ENCODE measurements at places on chromosomes 2 and 18. TPM values are rescaled to one million over a fixed set of nuclear protein-coding genes. Genes with fewer than 3 reads are reported as not detected.

DNA sequence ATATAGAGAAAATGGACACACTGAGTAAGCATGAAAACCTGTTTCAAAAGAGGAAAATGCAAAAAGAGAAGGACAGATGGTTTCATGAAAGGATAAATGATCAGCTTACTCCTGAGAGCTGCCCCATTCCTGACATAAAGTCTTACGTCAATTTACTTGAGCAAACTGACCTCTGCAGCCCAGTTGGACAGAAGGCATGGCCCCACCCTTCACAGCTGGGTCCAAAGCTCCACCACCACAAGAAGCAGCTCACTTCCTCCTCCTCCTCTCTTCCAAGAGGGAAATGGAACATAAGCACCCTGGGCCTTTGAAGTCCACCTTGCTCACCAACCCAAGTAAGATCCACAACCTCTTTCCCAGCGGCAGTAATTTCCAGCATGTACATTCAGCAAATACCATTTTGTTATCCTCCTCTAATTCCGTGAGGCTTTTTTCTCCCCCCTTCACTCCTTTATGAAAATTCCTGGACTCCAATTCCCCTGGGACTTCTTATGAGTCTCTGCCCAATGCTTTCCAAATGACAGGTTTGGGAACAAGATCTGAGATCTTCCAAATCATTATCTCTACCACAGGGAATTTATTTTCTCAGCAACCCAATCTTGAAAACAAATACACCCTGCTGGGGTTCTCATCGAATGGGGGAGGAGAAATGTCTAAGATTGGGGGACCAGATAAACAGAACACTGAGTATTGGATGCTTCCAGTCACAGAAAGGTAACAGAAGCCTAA, 10.1 kb downstream of the COL4A4 start:
- H3K36me3 ChIP-seq, result no peaks in the 10 kb centered on the region
- DNase-seq, result no peak
- no peaks in the 10 kb centered on the region for H3K27me3 ChIP-seq
- no peak overlapping the region for H3K27ac ChIP-seq
- H3K4me3 ChIP-seq, result no peak overlapping the region

DNA sequence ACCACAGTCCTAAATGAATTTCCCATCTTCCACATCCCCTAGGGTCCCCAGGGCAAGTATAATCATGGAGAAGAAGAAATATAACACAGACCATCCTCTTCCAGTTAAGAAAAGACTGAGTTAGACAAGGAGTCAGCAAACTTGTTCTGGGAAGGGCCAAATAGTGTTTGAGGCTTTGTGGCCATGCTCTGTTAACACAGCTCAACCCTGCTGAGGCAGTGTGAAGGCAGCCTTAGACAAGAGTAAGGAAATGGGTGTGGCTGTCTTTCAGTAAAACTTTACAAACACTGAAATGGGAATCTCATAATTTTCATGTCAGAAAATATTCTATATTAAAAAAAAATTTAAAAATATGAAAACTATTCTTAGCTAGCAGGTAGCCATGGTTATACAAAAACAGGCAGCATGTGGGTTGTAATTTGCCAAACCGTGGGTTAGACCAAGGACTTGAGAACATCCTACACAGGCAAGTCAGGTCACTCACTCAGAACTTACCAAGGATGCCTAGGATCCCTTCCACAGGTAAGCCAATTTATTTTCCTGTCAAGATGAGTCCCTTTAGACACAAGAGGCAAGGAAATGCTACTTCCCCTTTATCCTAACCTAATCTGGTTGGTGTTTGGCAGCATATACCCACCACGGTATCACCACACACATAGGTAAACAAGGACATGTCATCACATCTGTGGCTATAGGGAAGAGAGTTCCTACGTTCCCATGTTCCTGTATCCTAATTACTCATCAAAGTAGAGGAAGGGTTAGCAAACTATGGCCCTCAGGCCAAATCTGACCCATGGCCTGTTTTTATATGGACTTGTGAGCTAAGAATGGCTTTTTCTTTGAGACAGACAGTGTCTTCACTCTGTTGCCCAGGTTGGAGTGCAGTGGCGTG, 31.9 kb downstream of the C2orf74 start:
- no peak for DNase-seq
- H3K4me3 ChIP-seq, result no peak overlapping the region
- no peak overlapping the region for H3K27ac ChIP-seq

UGT1A5 gene
- not detected for total RNA-seq

GRCh38 chr2:100141906-100142305, 484 bp downstream of the AFF3 start:
- H3K36me3 ChIP-seq, result no peaks in the 10 kb centered on the region
- H3K27ac ChIP-seq, result no peak overlapping the region
- no peak for DNase-seq
- H3K4me1 ChIP-seq, result no peaks in the 10 kb centered on the region
- H3K4me3 ChIP-seq, result no peak overlapping the region

DNA sequence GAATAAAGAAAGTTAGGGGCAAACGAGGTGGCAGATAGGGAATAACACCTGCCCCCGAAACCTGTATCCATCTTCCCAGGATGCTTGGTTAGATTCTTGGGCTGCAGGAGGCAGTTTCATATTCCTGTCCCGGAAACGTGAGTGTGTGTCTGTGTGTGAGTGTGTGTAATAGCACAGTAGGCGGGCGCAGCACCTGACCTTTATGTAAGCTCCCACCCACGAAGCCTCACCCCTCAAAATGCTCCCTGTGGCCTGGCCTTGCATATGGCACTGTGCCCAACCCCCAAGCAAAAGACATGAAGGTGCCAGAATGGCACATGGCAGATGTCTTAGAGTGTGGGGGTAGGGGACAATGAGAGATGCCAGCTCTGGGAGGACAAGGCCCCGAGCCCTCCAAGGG, 48.9 kb downstream of the EFR3B start:
- H3K27ac ChIP-seq, result no peak overlapping the region
- no peak for DNase-seq
- H3K36me3 ChIP-seq, result no peaks in the 10 kb centered on the region

LRRC30 gene
- total RNA-seq, result not detected

ST8SIA5 gene
- not detected for total RNA-seq

DNA sequence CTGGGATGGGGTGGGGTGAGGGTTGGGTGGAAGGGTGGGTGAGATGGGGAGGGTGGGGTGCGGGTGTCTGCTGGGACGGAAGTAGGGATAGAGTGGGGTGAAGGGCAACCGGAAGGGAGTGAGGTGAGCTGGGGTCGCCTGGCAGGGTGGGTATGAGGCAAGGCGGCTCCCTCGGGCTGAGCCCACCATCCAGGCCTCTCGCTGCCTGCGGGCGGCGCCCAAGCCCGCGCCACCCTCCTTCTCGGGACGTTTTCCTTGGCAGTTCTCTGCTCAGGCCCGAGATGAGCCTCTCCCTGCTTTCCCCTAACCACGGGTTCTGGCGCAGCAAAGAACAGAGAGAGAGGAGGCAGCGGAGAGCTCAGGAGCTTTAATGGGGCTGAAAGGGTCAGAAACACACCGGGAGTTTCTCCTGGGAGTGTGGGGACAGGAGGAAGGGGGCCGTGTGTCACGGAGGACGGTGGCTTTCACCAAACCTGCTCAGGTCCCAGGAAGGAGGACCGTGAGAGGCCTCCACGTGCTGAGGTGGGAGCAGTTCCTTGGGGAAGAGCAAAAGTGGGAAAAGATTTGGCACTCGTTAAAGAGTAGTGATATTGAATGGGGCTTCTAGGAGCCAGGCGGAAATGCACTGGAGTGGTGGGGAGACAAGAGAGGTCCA, 4.1 kb downstream of the FEV start:
- no peaks in the 10 kb centered on the region for H3K36me3 ChIP-seq
- H3K4me3 ChIP-seq, result no peak overlapping the region
- peaks cover 100% of the 10 kb centered on the region for H3K27me3 ChIP-seq
- H3K4me1 ChIP-seq, result peaks cover 51% of the 10 kb centered on the region

DNA sequence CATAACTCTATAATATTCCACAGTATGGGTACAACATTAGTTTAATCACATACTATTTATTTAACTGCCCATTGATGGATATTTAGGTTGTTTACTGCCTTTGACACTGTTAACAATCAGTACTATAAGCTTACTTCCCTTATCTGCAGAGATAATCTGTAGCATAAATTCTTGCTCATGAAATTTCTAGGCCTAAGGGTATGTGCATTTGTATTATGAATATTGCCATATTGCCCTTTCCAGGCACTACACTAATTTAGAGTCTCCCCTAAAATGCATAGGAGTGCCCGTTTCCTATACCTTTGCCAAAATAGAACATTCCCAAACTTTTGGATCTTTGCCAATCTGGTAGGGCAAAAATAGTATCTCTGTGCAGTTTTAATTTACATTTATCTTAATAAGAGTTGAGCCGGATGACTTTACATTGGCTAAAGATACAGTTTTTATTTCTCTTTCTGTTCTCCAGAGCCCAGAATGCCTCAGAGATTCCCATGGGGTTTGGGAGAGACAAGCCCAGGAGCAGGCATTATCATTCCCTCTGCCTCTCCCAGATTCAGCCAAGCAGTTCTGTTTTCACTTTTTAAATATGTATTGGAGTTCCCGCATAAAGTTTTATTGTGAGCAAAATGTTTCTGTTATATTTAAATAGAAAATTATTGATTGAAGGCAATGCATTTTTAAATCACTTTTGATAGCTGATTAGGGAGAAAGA, 102.8 kb downstream of the CAPN13 start:
- no peaks in the 10 kb centered on the region for H3K4me1 ChIP-seq
- H3K27ac ChIP-seq, result no peak overlapping the region
- H3K4me3 ChIP-seq, result no peak overlapping the region
- H3K36me3 ChIP-seq, result no peaks in the 10 kb centered on the region
- no peaks in the 10 kb centered on the region for H3K27me3 ChIP-seq

DNA sequence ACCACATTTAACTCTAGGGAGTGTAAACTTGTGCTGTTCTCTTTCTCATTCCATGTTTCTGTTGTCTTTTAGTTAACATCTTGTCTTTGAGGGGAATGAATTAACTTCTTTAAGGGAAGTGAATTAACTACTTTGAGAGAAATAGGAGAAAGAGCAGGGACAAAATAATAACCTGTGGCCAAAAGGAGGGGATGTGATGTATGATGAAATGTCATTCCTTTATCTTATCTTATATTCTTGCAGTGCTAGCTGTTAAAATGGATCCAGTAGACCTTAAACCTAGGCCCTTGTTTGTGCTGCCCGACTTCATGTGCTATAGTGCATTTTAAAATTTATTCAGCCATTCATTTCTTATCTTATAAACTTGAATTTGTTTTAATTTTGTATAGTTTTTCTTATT, 18.4 kb downstream of the ABI2 start:
- H3K36me3 ChIP-seq, result no peaks in the 10 kb centered on the region
- H3K27me3 ChIP-seq, result no peaks in the 10 kb centered on the region
- DNase-seq, result no peak
- no peak overlapping the region for H3K27ac ChIP-seq
- no peak overlapping the region for H3K4me3 ChIP-seq

DNA sequence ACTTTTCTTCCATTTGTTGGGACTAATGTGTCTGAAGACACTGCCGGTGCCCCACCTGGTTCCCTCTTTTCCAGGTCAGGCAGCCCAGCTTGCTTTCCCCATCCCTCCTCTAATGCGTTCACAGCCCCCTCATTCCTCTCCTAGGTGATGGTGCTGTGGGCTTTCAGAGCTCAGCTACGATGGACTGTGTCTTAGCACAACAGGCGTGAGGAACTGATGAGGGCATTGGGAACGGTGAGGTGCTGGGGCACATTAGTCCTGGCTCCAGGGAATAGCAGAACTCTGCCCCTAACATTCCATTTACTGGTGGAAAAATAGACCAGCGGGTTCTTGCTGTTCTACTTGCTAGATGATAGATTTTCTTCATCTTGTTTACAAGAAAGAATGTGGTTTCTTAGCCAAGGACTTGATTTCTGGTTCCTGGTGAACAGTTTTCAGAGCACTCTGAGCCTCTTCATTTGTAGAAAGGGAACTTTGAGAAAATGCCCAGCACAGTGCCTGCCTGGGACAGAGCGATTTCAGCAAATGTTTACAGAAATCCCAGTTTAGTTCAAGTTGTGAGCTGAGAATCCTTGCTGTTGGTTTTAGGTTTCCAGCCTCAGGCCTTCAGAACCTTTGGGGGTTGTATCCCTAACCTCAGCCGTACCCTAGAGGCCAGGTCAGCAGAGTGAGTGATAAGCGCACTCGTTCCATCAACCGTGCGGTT, 42.5 kb downstream of the LDLRAD4 start:
- no peak for DNase-seq
- peak overlapping the region; percentile 78 for H3K27ac ChIP-seq
- H3K27me3 ChIP-seq, result no peaks in the 10 kb centered on the region
- H3K4me3 ChIP-seq, result no peak overlapping the region
- H3K4me1 ChIP-seq, result peaks cover 67% of the 10 kb centered on the region

RBM44 gene
- total RNA-seq, result 1.7 TPM

DNA sequence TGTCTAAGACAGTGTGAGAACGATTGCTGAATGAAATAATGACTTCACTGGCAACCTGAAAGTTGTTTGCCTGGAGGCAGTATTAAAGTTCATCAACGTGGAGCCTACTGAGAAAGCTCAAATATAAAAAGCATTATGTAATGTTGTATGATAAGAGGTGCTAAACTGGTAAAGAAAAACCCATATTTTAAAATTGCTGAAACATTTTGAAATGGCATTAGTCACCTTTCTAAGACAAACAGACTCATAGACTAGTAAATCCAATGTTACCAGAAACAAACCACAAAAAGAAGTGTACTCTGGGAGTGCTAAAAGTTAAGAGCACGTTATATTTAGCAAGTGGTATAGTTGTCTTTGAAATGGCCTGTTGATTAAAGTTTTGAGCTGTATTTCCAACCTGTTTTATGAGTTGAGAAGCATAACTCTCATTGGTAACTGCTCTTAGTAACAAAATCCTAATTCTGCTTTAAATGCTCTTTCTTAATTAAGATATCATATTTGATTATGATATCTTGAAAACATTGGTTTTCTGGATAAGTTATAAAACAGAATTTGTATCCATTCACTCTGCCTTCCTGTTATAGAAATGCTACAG, 62.7 kb downstream of the CYP1B1 start:
- H3K27me3 ChIP-seq, result no peaks in the 10 kb centered on the region
- H3K27ac ChIP-seq, result no peak overlapping the region
- H3K4me3 ChIP-seq, result no peak overlapping the region
- peaks cover 12% of the 10 kb centered on the region for H3K4me1 ChIP-seq
- no peaks in the 10 kb centered on the region for H3K36me3 ChIP-seq

DNA sequence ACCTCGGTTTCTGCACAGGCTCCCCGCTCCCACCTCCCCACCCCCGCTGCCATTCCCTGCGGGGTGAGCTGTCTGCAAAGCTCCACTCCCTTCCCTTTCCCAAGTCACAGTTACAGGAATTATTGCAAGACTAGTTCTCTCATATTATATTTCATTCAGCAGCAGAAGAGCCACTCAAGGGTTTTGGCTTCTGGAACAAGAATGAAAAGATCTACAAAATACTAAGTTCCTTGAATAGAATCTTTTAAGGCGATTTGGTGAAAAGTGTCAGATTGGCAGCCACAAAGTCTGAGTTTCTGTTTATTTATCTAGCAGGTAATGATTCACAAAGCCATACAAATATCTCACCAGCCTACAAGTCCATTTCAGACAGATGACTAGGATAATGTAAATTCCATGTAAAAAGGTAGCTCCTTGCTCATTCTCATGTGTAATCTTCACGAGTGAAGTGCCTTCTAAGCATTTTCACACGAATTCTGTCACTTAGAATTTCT, 221.9 kb upstream of the RBBP8 start:
- no peaks in the 10 kb centered on the region for H3K4me1 ChIP-seq
- H3K36me3 ChIP-seq, result no peaks in the 10 kb centered on the region
- no peak for DNase-seq
- H3K4me3 ChIP-seq, result peak overlapping the region; percentile 39
- no peaks in the 10 kb centered on the region for H3K27me3 ChIP-seq
